Nephron progenitor cell (in vitro differentiated cells): ENCODE measurements at places on chromosomes 2 and 18.

GRCh38 chr2:68974946-68975665 is 670 bp downstream of the GKN1 start:
- H3K27me3 ChIP-seq, result peaks cover 17% of the 10 kb centered on the region
- DNase-seq, result no peak
- H3K27ac ChIP-seq, result no peak overlapping the region
- H3K36me3 ChIP-seq, result no peaks in the 10 kb centered on the region
- H3K4me3 ChIP-seq, result no peak overlapping the region

DNA sequence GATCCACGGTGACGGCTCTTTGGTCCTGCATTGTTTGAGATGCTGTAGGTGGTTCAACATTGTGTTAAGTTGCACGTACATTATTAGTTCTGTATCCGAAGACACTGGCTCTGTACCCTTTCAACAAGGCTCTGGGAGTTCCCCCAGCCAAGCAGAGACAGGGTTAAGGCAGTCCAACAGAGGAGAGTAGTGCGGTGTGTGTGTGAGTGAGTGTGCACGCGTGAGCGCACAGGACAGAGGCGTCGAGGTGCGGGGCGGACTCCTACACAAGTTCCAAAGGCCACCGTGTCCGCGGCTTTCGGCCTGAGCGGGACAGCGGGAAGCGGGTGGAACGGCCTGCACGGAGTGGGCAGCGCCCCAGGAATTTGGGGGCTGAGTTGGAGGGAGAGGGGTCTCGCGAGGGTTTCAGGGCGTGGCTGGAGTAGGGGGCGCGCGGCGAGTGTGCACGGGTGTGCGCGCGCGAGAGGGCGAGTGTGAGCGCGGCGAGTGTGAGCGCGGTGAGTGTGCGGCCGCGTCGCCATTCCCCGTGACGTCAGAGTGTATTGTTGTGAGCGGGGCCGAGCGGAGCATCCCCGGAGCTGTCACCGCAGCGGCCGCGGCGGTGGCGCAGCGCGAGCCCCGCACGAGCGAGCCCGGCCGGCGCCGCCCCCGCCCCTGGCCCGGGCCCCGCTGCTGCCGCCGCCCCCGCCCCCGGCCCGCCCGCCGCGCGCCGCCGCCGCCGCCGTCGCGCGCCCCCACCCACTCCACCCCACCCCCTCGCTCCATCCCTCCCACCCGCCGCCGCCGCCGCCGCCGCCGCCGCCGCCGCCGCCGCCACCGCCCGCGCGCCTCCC is at the start of gene ASXL3:
ASXL3 (plus strand) TSS at position 535 of the 833 bp plus-strand sequence. CDS start 413 bp downstream, outside the sequence.
- no peaks in the 10 kb centered on the region for H3K36me3 ChIP-seq
- H3K4me1 ChIP-seq, result peaks cover 43% of the 10 kb centered on the region
- H3K27me3 ChIP-seq, result peaks cover 7% of the 10 kb centered on the region
- peak within 1 kb of the TSS; percentile 97 for H3K27ac ChIP-seq
- H3K4me3 ChIP-seq, result peak within 1 kb of the TSS; percentile 97
- peak; percentile 68 for DNase-seq

- H3K27me3 ChIP-seq, result peaks cover 9% of the 10 kb centered on the region
- H3K4me1 ChIP-seq, result peaks cover 32% of the 10 kb centered on the region
- no peaks in the 10 kb centered on the region for H3K36me3 ChIP-seq
- H3K4me3 ChIP-seq, result no peak overlapping the region
Observed at GRCh38 chr2:54106631-54107454, 8.6 kb upstream of the ACYP2 start.

GRCh38 chr2:169260246-169260645 is 102.1 kb downstream of the LRP2 start:
- no peaks in the 10 kb centered on the region for H3K36me3 ChIP-seq
- H3K4me1 ChIP-seq, result no peaks in the 10 kb centered on the region
- no peak for DNase-seq

GRCh38 chr18:24063121-24063731 is 48.7 kb downstream of the TTC39C start:
- H3K4me3 ChIP-seq, result no peak overlapping the region
- no peak for DNase-seq
- peaks cover 32% of the 10 kb centered on the region for H3K36me3 ChIP-seq
- H3K27me3 ChIP-seq, result no peaks in the 10 kb centered on the region
- H3K27ac ChIP-seq, result no peak overlapping the region
- peaks cover 10% of the 10 kb centered on the region for H3K4me1 ChIP-seq

GRCh38 chr2:25165992-25166875 is 2.1 kb downstream of the POMC start:
- H3K4me1 ChIP-seq, result peaks cover 6% of the 10 kb centered on the region
- H3K27me3 ChIP-seq, result peaks cover 83% of the 10 kb centered on the region
- no peak overlapping the region for H3K27ac ChIP-seq
- H3K4me3 ChIP-seq, result peak overlapping the region; percentile 77
- DNase-seq, result peak; percentile 18
- no peaks in the 10 kb centered on the region for H3K36me3 ChIP-seq

DNA sequence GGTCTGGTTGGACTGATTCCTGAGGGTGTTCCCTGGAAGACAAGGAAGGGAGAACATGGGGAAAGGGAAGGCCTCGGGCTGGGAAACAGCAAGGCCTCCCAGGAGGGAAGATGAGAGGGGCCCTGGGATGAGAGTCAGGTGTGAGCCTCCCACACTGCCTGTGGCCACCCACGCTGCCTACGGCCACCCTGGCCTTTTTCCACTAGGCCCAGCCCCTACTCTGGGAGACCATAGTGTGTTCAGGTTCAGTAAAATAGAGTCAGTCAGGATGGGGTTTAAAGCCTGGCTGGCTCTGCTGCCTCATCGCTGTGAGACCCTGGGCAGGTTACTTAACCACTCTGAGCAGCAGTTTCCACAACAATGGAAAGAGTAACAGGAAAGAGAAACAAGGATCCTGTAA is 47.7 kb upstream of the MAL start:
- H3K4me1 ChIP-seq, result peaks cover 12% of the 10 kb centered on the region
- no peak for DNase-seq
- no peak overlapping the region for H3K4me3 ChIP-seq
- peaks cover 5% of the 10 kb centered on the region for H3K27me3 ChIP-seq
- no peak overlapping the region for H3K27ac ChIP-seq

- no peaks in the 10 kb centered on the region for H3K36me3 ChIP-seq
- H3K27ac ChIP-seq, result peak overlapping the region; percentile 16
- DNase-seq, result no peak
- no peak overlapping the region for H3K4me3 ChIP-seq
Observed at GRCh38 chr2:38474715-38475566, 97.9 kb upstream of the ATL2 start.

- DNase-seq, result no peak
- no peaks in the 10 kb centered on the region for H3K36me3 ChIP-seq
- no peak overlapping the region for H3K4me3 ChIP-seq
- H3K4me1 ChIP-seq, result no peaks in the 10 kb centered on the region
- H3K27me3 ChIP-seq, result peaks cover 11% of the 10 kb centered on the region
- no peak overlapping the region for H3K27ac ChIP-seq
Observed at GRCh38 chr2:29880084-29880483, 41.3 kb downstream of the ALK start.

- H3K36me3 ChIP-seq, result peaks cover 43% of the 10 kb centered on the region
- peaks cover 9% of the 10 kb centered on the region for H3K27me3 ChIP-seq
- no peak overlapping the region for H3K4me3 ChIP-seq
- peaks cover 25% of the 10 kb centered on the region for H3K4me1 ChIP-seq
- H3K27ac ChIP-seq, result no peak overlapping the region
Observed at GRCh38 chr2:219557791-219558785, 13.3 kb downstream of the OBSL1 start.

GRCh38 chr2:114350186-114350725 is 92.2 kb upstream of the DPP10 start:
- H3K4me1 ChIP-seq, result no peaks in the 10 kb centered on the region
- H3K36me3 ChIP-seq, result no peaks in the 10 kb centered on the region
- peaks cover 3% of the 10 kb centered on the region for H3K27me3 ChIP-seq
- no peak for DNase-seq
- no peak overlapping the region for H3K4me3 ChIP-seq
- no peak overlapping the region for H3K27ac ChIP-seq

GRCh38 chr2:47907039-47907781 is 912 bp upstream of the FBXO11 start:
- no peaks in the 10 kb centered on the region for H3K36me3 ChIP-seq
- H3K4me3 ChIP-seq, result peak overlapping the region; percentile 87
- peaks cover 3% of the 10 kb centered on the region for H3K27me3 ChIP-seq
- peak overlapping the region; percentile 99 for H3K27ac ChIP-seq

DNA sequence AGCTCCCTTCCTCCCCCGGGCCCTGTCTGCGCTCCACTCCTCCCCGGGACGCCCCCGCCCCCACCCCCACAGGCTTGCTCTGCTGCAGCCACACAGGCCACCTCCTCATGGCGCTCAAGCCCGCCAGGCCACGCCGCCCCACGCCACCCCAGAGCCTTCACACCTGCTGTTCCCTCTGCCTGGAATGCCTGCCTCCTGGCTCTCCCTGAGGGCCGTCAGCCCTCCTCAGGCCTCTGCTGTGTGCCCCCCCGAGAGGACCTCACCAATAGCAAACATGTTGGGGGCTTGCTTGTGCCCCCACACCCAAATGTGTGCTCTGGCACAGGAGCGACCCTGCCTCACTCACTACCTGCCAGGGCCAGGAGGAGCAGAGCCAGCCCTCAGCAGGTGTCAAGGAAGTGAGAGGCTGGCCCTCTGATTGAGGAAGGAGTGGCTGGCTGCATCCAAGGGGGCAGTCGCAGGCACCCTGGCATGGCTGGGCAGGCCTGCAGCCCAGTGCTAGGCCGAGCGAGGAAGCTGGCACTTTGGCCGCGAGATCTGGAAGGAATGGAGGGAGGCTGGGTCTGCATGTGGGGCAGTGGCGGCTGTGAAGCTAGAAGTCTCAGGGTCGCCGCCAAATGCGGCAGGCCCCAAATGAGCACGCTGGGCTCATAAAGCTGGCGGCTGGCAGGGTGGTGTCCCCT is 86.5 kb downstream of the INHBB start:
- DNase-seq, result no peak
- no peak overlapping the region for H3K27ac ChIP-seq
- peaks cover 7% of the 10 kb centered on the region for H3K4me1 ChIP-seq
- H3K36me3 ChIP-seq, result no peaks in the 10 kb centered on the region
- H3K27me3 ChIP-seq, result peaks cover 71% of the 10 kb centered on the region

- no peaks in the 10 kb centered on the region for H3K36me3 ChIP-seq
- peaks cover 4% of the 10 kb centered on the region for H3K27me3 ChIP-seq
- no peak for DNase-seq
- no peak overlapping the region for H3K4me3 ChIP-seq
- H3K27ac ChIP-seq, result no peak overlapping the region
- H3K4me1 ChIP-seq, result no peaks in the 10 kb centered on the region
Observed at GRCh38 chr2:180443888-180444287, 436.8 kb upstream of the CWC22 start.

GRCh38 chr2:35501076-35501475 is 854.5 kb upstream of the CRIM1 start:
- no peak overlapping the region for H3K4me3 ChIP-seq
- no peak for DNase-seq
- no peak overlapping the region for H3K27ac ChIP-seq
